ENCODE measurements at places on chromosomes 16 and 17. TPM values are rescaled to one million over a fixed set of nuclear protein-coding genes. Genes with fewer than 3 reads are reported as not detected.

NFE2L1 gene
- total RNA-seq, result 32.6 TPM

FOXN1 gene
- total RNA-seq, result not detected

SCIMP gene
- not detected for total RNA-seq

HOXB4 gene
- total RNA-seq, result 0.48 TPM

NQO1 gene
- 1,689 TPM for total RNA-seq

TBC1D3K gene
- not detected for total RNA-seq

KRT36 gene
- not detected for total RNA-seq

TBC1D3B gene
- total RNA-seq, result 0.74 TPM

CRHR1 gene
- total RNA-seq, result 0.27 TPM

DNA sequence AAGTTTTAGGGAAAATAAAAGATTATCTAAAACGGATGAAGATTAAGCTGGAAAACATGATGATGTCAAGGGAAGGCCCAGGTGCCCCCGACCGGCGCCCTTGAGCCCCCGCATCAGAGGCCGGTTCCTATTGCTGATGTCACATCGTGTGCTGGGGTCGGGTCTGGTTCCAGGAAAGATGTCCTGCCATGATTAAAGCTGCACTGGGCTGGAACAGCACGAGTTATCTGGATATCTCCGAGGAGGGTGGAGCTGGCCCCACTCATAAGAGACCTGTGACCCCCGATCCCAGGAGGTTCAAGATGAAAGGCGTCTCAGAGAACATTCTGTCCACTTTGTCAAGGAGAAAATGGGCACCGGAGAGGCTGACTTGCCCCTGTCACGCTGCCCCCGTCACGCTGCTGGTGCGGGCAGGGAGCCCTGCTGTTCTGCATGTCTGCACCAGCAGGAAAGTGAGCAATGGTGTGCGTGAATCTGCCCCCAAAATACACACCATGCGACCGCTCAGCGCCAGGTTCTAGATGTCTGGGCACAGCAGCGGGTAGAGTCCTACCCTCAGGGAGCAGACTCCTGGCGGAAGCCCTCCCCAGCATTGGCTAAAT, 53.0 kb downstream of the ENGASE start:
- DNase-seq, result no peak

GRCh38 chr16:54110016-54110981, 176.3 kb downstream of the IRX3 start:
- DNase-seq, result no peak

- DNase-seq, result no peak
Measured at GRCh38 chr17:17886226-17886625, 49.4 kb upstream of the SREBF1 start.

DNA sequence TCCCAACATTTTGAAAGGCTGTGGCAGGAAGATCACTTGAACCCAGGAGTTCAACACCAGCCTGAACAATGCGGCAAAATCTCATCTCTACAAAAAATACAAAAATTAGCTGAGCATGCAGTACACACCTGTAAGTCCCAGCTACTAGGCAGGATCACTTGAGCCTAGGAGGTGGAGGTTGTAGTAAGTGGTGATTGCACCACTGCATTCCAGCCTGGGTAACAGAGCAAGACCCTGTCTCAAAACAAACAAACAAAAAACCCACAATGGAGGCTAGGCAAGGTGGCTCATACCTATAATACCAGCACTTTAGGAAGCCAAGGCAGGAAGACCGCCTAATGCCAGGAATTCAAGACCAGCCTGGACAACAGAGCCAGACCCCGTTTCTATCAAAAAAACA, 12.0 kb downstream of the APPBP2 start:
- DNase-seq, result no peak

- DNase-seq, result peak; percentile 95
Measured at GRCh38 chr17:64202683-64203344, 60.2 kb downstream of the TEX2 start.

DNA sequence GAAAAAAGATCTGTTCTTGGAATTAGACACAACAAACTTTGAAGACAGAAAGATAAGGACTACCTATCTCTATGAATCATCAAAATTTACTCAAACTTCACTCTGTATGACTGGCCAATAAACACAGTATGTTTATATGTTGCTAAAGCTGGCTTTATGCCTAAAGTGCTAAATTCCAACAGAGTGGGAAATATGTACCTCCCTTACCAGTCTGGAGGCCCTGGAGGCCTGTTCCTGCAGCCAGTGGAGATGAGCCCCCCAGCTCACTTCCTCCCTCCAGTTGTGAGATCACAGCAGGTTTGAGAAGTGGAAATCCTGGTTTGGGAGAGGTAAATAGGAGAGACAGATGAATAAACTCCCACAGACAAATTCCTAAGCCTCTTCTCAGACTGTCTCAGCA, 9.0 kb downstream of the ZNF23 start:
- DNase-seq, result no peak

DNA sequence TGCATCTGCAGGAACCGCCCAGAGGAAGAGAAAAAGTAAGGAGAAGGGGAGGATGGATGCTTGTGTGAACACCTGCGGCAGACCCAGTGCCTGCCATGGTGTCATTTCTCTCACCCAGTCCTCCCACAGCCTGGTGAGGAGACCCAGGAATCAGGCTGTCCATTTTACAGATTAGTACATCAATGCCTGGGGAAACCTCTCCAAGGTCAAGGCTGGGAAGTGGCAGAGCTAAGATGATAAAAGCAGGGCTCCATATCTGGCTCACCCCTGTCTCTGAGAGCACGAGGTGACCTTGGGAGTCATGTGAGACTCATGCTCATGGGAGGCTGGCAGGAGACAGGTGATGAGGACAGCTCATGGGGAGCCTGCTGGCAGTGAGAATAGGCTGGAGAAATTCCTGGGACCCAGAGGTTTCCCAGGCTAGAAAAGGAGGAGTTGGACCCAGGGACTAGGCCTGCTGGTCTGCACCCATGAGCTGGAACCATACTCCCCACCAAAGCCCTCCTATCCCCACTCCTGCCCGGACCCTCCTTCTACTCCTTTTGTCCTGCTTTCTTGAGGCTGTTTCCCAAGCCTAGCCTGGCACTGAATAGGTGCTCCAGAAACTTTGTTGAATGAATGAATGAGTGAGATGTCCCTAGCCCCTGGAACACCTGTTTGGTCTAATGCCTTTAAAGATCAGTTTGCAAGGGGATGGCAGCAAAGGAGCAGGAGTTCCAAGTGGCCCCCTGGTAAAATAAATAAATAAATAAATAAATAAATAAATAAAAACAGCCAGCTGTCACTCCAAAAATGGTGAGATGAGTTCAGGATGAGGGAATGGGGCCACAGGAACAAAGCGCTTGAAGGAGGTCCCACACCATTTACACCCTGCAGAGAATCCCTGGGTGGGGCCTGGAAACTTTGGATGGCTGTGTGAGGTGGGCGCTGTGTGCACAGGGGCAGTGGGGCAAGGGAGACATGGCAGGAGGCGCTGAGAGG, 1.6 kb downstream of the ZNF629 start:
- DNase-seq, result no peak

- DNase-seq, result no peak
Measured at GRCh38 chr16:58230259-58230658, 32.4 kb upstream of the CSNK2A2 start.

DNA sequence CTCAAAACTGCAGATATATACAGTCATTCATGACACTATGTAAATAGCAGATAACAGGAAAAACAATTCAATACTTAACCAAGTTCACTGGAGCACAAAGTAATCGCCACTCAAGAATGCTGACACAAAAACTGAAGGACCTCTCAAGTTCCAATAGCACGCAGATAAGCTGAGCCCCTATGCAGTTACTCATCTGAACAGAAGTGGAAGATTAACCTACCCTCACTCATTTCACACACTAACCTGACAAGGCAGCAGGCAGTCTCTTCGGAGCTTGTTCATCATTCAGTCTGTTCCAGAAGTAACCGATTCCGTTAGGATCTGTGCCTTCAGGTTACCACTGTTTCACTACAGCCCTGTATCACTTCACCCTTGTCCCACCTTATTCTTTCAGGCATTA, 6.0 kb downstream of the HELZ start:
- DNase-seq, result no peak

DNA sequence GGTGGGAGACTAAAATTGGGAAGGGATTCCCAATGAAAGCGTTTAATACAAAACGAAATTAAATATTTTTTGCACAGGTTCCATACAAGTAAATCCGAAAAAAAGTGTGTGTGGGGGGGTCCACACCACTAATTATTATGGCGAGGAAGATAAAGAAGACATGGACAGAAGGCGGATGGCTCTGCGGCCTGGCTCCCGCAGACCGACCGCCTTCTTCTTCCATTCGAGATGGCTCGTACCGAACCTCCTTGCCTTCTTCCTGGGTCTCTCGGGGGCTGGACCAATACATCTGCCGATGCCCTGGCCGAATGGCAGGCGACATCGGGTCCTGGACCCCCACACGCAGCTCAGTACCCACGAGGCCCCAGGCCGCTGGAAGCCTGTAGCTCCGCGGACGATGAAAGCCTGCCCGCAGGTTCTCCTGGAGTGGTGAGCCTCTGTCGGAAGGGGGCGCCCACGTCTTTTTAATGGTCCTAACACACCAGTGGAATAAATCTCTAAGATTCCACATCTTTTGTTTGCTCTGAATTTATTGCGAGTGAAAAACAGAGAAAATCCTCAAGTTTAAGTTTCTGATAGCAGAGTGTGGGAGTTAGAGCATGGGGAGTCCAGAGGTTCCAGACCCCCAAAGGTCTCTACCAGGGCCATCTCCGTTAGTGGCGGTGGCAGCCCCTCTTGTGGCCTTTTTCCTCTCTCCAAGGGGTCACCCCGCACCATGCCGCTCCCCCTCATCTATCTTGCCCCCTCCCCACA, 1.4 kb downstream of the PRAC2 start:
- DNase-seq, result peak; percentile 71

GRCh38 chr17:41065829-41066624, at the start of gene KRTAP2-4:
TSS of gene KRTAP2-4 (minus strand) at chr17:41065879. CDS start at chr17:41065845, 34 bp downstream.
- DNase-seq, result no peak

GRCh38 chr16:66471264-66471663, 44.2 kb downstream of the BEAN1 start:
- no peak for DNase-seq

GRCh38 chr16:80105160-80105559, 435.6 kb upstream of the DYNLRB2 start:
- DNase-seq, result no peak

GRCh38 chr17:2011411-2012371, 13.4 kb downstream of the RTN4RL1 start:
- DNase-seq, result no peak

DNA sequence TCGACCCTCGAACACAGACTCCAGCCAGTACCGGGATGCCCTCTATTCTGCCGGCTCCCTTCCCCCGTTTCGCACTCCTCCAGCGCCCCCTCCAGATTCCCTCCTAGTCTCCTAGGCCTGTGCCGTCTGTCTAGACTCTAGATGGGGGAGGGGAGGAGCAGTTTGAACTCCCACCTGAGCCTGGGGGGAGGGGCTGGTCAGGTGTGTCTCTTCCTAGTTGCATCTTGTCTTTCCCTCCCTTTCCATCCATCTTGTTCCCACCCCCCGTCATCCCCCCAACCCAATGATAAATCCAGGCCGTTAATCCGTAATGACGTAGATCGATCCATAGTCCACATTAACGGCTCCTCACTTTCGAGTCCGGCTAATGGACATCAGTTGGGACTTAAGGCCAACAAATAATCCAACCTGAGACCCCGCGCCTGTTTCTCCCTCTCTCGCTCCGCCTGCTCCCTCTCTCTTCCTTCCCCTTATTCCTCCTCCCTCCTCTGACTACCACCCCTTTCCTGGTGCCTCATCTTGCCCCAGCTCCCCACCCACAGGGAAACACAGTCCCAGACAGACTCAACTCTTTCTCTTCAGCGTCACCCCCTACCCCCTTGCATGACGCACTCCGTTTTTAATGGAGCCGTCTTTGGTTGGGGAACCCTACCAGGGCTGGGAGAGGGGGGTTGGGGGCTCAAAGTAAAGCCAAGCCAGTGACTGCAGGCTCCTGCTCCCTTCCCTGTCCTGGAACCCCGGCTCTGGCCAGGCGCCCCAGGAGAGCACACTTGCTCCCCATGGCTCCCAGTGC, 3.4 kb upstream of the HOXB5 start:
- DNase-seq, result no peak

- no peak for DNase-seq
Measured at GRCh38 chr17:13355054-13355453, 246.7 kb downstream of the HS3ST3A1 start.

- DNase-seq, result no peak
Measured at GRCh38 chr17:48530887-48531272, at the start of gene HOXB1. TSS of gene HOXB1 (minus strand) at chr17:48531011. CDS start at chr17:48530904, 107 bp downstream.

Data from SK-MEL-5 (cell line).